ENCODE measurements at places on chromosomes 4 and X.

DNA sequence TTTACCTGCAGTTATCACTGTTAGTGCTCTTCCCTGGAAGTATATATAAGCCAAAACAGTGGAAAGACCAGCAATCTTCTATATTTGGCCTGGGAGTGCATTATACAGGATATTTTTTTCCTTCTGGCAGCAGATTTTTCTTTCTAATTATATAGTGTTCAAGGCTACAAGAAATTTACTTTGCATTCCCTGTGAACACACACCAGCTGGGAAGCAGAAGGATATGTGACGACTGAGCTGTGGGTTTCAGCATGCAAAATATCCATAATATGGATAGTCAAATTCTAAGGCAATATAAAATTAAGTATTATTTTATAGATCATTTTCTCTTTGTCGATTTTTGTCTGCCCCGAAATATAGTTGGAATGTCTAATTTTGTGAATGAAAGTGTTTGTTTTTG, 31.2 kb downstream of the GUCY1B1 start:
- DNase-seq: no peak

DNA sequence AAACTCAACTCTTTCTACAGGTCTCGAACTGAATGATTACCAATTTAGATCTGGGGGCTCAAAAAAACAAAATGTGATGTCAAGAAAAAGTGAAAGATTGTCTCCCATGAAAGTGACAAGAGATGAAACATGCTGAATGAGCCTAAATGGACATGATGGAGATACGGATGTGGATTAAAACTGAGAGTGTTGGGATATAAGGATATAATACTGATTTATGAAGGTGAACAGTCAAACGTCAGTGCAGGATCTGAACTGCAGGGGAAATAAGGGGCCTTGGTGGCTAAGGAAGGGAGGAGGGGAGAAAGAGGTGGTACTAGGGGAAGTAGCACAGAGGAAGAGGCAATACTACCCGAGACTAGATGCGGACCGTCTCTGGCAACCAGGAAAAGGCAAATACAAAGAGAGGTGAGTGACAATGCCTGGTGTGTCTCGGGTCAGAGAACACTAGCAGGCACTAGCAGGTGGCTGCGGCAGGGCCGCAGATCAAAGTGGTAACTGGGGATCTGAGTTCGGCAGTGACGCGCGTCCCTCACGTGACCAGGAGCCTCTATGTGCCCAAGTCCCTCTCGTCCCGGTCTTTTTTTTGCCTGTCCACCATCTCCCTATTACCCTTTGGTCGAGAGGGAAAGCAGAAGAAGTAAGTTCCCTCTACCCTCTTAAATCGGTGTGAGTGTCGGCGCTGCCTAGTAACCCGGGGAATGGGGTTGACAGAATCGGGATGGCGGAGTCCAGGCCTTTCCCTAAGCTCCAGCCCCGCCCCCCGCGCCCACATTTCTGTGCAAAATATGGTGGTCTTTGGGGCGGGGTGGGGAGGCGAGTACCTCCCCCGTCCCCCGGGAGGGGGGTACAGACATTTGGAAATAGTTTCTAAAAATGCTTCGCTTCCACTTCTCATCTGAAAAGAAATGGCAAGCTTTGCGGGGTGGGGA, at the start of gene TCEAL1:
Gene TCEAL1, plus strand, starts transcription at position 590 of the 932 bp plus-strand sequence. CDS start 942 bp downstream, outside the sequence.
- DNase-seq: no peak

DNA sequence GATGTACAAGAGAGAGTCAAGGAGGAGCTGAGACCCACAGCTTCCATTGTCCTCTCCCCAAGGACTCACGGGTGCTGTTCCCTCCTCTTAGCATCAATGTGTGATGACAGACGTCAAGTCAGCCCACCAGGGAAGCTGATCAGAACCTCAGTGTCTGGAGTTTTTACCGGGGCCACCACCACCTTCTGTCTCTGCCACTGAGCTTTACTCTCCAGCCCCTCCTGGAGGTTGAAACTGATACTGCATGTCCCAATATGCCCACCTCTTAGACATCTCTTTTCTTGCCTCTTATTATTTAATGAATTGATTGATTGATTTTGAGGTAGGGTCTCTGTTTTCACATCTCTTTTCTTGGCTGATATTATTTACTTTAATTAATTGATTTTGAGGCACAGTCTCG, 10.3 kb upstream of the AKAP17A start:
- DNase-seq: no peak

DNA sequence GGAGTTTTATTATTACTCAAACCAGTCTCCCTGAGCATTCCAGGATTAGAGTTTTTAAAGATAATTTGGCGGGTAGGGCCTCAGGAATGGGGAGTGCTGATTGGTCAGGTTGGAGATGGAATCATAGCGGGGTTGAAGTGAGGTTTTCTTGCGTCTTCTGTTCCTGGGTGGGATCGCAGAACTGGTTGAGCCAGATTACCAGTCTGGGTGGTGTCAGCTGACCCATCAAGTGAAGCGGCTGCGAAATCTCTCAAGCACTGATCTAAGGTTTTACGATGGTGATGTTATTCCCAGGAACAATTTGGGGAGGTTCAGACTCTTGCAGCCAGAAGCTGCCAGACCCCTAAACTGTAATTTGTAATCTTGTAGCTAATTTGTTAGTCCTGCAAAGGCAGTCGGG, 25.1 kb upstream of the SETD7 start:
- DNase-seq: no peak

GRCh38 chr4:118773429-118773792, 62.5 kb downstream of the SEC24D start:
- DNase-seq: no peak

DNA sequence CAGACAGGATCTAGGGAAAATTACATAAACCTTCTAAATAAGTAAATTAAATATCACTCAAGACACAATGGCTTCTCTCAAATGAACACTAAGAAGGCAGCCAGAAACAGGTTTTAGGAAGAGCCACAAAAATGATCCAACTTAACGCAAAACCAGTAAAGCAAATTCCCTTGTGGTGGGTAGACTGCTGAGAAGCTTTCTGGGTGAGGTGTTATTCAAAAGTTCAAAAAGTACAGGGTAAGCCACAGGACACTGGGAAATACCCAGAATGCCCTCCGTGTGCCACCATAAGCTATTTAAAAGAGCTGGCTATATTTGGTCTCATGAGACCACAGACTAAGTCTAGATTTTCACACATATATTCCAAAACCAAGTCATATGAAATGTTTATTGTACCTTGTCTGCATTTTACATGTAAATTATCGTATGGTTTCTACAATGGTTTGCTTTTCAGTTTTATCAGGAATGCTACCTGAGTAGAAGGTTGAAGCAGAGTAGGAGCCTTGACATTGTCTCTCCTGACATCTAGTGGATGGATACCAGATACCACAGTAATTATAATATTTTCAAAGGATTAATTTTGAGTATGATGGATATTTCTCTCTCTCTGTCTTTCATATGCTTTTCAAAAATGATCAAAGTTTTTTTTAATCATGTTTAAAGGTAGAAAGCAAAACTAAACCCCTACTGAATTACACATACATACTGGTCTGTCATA, 109.3 kb upstream of the KLHL13 start:
- DNase-seq: no peak

DNA sequence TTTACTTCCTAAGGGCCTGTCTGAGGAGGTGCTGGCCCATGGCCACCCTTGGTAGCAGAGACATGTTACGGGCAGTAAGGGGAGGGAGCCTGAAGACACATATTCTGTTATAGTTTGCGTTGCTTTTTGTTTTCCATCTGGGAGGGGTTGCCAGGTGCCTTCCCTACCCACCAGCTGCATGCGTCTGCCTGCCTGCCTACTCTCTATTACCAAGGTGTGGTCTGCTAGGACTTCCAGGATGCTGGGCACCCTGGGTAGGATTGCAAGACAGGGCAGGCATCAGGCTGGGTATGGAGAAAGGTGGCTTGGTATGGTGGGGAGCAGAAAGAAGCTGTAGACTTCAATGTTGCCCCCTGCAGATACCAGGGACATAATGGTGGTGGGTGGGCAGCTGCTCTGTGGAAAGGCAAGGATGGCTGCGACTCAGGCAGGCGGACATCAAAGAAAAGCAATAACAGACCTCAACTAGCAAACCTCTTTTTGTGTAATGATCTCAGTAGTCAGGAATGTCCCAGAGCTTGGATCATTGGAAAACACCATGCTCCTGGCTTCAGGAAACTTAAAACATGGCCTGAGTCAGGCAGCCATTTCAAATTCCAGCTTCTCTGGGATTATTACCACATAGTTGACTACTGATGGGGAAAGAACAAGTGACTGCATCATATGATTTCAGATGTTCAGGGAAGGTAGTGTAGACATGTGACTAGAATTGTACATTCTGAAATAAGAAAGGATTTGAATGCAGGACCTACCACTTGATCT, 67.8 kb downstream of the HOPX start:
- DNase-seq: peak; percentile 51

DNA sequence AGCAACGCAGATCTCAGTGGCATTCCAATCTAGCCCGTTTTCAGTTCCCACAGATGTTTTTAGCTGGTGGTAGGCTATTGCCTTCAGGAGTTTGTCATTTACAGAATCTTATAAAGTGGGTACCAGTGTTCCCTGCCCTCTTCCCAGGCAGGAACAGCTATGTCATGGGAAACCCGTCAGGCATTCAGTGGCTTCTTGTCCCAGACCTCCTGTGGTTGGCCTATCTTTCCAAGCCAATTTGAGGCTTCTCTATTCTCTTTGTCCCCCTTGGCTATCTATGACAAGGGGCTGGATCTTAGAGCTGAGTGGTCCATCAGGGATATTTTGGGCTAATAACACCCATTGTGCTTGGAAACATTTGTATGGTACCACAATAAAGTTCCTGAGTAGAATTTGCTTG, 33.6 kb upstream of the RPL34 start:
- no peak for DNase-seq

GRCh38 chr4:114864060-114864459, 249.4 kb downstream of the NDST4 start:
- no peak for DNase-seq

GRCh38 chrX:102515975-102516941, at the start of gene TMSB15A:
TSS of gene TMSB15A (minus strand) at chrX:102516739.
- DNase-seq: peak; percentile 26

GRCh38 chrX:9227276-9227675, 193.3 kb upstream of the FAM9B start:
- peak; percentile 21 for DNase-seq

DNA sequence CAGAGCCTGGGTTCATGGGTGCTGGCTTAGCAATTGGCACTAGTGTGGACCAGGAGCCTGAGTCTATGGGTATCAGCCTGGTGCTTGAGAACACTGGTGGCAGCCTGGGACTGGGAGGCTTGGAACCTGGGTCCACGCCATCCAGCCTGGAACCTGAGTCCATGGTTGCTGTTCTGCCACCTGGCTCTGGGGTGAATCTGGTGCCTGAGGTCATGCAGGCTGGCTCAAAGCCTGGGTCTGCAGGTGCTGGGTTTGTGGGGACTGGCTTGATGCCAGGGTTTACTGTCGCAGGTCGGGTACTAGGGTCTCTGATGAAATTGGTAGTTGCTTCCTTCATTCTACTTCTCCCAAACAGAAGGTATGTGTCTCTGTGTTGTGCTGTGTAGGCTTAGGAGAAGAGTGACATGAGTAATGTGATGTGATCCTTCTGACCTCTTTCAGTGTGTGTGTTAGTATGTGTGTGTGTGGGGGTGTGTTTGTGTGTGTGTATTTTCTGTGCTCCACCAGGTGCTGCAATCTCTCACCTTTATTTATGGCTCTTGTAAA, 517.0 kb upstream of the EPHA5 start:
- no peak for DNase-seq

All from fibroblast of skin of left quadriceps (primary cell).